ENCODE measurements at places on chromosomes 11 and 22.

DNA sequence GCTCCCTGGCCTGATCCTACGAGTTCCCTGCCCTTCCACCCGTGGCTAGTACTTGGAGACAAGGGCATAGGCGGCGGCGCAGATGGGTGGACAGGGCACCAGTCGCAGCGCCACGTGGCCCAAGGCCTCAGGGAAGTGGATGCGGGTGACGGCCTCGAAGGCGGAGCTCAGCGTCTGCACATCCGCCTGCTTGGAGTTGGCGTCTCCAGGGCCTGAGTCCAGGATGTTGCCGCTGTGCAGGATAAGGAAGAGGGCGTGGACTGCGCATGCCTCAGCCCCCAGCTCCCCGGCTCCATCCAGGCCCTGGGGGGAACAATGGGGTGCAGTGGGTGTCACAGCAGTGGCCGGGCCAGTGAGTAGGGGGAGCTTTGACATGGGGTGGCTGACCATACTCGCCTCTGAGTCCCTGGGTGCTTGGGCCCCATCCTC lies 6.6 kb downstream of the PITPNM1 start:
- no peak for DNase-seq

GRCh38 chr11:79285756-79286155 lies 155.1 kb downstream of the TENM4 start:
- no peak for DNase-seq

DNA sequence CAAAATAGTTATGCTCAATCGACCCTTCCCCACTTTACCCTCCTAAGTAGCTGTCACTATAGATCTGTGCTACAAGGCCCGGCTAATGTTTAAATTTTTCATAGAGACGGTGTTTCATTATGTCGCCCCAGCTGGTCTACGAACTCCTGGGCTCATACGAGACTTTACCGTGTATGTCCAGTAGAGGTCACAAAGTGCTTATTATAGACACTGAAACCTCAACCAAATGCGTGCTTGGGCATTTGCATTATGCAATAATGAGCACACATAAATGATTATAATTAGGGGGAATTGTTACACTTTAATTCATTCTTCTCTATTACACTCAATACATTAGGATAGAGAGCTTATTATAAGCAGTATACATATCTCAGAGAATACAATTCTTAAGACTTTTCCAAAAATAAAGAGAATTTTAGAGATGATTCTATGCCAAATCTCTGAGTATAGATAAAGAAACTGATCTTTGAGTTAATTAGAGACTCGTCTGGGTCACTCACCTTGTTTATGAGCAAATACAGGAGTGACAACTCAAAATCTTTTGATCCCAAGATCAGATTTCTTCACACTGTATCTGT lies 12.5 kb upstream of the MRPL16 start:
- no peak for DNase-seq

- no peak for DNase-seq
Measured at GRCh38 chr22:43313244-43313889, 29.8 kb downstream of the SCUBE1 start.

DNA sequence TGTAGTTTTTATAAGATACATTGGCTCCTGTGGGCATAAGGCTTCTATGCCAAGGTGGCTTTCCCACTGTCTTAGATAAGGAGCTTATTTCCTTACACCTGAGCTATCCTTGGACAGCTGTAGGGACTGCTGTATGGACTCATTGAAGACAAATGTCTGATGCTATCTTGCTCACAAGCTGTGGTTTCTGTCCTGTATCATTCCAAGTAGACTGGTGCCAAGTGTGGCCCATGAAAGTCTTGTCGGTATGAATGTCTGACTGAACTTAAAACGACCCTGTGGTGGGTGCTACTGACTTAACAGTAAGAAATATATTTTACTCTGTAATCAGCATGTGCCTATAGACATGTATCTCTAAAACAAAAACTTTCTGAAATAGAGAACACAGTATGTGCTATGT lies 45.0 kb downstream of the LARGE2 start:
- DNase-seq = no peak

DNA sequence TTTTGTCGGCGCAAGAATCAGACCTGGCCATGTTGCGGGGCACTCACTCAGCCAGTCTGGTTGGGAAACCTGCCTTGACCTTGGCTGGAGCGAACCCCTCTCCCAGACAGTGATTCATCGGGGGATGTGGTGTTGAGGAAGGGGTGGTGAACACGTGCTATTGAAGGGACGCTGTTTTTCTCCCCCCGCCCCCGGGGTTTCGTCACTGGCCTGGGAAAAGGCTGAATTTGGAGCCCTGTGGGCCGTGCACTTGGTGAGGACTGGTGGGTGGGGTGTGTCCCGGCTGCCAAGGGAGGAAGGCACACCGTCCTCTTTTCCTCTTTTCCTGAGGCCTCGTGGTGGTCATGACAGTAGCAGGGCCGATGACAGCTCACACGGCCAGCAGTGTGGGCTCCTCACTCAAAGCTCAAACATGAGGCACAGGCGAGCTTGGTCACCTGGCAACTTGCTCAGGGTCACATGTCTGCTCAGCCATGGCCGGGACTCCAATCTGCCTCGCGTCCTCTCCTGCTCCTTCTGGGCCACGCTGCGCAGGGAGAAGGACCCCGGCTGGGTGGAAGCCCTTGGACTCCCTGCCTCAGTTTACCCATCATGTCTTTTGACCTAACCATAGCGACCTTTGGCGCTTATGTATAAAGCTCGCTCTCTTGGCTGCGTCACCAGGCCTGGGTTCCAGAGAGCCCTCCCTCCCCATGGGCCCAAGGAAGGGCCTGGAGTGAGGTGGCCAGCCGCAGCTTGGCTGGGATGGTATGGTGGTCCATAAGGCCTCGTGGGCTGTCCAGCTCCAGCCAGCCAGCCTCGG lies 49.4 kb downstream of the SMIM38 start:
- no peak for DNase-seq

GRCh38 chr11:128039140-128040021 lies 548.0 kb downstream of the ETS1 start:
- DNase-seq = peak; percentile 71
